Cardiac ventricle fibroblast (primary cell): ENCODE measurements at places on chromosomes 4 and X. TPM values are rescaled to one million over a fixed set of nuclear protein-coding genes. Genes with fewer than 3 reads are reported as not detected.

Gene ATP6AP1
- total RNA-seq, result 45.9 and 54.3 TPM in 2 replicates

Gene PNCK
- total RNA-seq, result 0.20 and 0.25 TPM in 2 replicates

Gene TMEM47
- 33.0 and 34.2 TPM in 2 replicates for total RNA-seq

Gene TMEM187
- 11.1 and 12.6 TPM in 2 replicates for total RNA-seq

Gene DACH2
- total RNA-seq, result not detected in 2 replicates

Gene NAP1L3
- total RNA-seq, result 3.7 and 4.7 TPM in 2 replicates

Gene MTNR1A
- total RNA-seq, result not detected in 2 replicates

Gene SPANXN4
- not detected in 2 replicates for total RNA-seq

Gene CXCL9
- not detected in 2 replicates for total RNA-seq

Gene GABRG1
- total RNA-seq, result not detected in 2 replicates

Gene RENBP
- total RNA-seq, result 1.1 and 1.2 TPM in 2 replicates

Gene CXCL11
- not detected in 2 replicates for total RNA-seq

Gene SPANXC
- not detected in 2 replicates for total RNA-seq

Gene SLC16A2
- 17.5 and 17.6 TPM in 2 replicates for total RNA-seq

Gene REPS2
- total RNA-seq, result 6.8 and 7.5 TPM in 2 replicates

Gene DSPP
- total RNA-seq, result not detected in 2 replicates

Gene SASH3
- total RNA-seq, result not detected in 2 replicates

Gene BBS7
- total RNA-seq, result 8.8 and 12.4 TPM in 2 replicates
